RKO (cell line): ENCODE measurements at places on chromosomes 2 and 18.
A peak's percentile ranks its signal among the peaks of the same experiment; 100 is the strongest.

GRCh38 chr2:102159295-102159694 lies 16.7 kb downstream of the IL1R1 start:
- DNase-seq: no peak

GRCh38 chr2:64516651-64517510 lies 7.2 kb upstream of the AFTPH start:
- DNase-seq: no peak

DNA sequence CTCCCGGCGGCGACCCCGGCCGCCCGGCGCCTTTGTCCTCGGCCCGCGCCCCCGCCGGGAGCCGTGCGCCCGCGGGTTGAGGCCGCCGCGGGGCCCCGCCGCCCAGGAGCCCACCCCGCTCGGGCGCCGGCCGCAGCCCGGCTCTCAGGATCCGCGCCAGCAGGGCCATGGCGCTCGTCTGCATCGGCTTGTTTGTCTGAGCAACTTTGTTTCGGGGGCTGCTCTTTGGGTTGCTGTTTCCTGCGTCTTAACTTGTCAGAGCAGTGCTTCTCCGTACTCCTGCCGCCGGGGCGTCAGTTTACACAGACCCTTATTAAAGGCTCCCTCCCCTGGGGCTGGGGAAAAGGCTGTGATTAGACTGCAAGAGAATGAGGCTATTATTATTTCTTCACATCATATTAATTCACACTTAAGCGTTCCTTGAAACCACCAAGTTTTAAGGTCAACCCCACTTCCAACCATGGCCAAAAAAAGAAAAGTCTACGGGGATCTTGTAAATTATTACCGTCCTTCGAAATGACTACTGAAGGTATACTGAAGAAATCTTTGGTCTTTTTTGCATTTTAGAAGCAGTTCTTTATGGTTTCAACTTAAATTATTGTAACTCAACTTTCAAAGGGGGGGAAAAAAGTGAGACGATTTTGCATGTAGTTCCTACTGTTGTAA lies at the start of gene CYP27C1:
Gene CYP27C1, minus strand, starts transcription at position 198 of the 666 bp plus-strand sequence. Its CDS starts 29 bp downstream, at position 169.
- no peak for DNase-seq

GRCh38 chr2:218709908-218710307 lies 727 bp upstream of the TTLL4 start:
- no peak for DNase-seq

DNA sequence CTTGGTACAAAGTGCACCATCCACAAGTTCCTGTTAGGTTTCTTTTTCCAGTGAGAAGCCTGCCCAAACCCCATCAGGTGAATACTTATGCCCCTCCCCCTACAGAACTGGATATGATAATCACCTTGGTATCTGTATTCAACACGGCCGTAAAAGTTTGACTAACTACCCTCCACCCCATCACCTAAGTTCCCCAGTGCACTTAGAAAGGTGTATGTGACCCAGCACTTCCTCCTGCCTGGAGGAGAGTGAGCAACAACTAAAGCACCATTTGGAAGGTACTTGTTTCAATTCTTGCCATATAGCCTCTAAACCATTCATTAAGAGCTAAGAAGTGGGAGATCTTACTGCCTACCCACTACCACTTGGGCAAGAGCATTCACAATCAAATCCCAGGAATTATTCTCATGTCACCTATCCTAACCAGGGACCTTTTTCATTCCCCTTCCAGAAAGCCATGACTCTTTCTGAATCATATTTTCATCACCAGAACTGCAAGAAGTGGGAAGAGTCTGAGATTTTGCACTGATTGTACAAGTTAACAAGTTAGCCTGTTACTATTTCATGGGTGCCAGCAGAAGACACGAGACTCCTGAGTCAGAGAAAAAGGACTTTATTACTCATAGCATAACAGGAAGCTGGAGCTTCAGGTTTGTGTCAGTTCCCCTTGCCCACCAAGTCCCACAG lies 53.5 kb upstream of the NDUFV2 start:
- peak; percentile 82 for DNase-seq

DNA sequence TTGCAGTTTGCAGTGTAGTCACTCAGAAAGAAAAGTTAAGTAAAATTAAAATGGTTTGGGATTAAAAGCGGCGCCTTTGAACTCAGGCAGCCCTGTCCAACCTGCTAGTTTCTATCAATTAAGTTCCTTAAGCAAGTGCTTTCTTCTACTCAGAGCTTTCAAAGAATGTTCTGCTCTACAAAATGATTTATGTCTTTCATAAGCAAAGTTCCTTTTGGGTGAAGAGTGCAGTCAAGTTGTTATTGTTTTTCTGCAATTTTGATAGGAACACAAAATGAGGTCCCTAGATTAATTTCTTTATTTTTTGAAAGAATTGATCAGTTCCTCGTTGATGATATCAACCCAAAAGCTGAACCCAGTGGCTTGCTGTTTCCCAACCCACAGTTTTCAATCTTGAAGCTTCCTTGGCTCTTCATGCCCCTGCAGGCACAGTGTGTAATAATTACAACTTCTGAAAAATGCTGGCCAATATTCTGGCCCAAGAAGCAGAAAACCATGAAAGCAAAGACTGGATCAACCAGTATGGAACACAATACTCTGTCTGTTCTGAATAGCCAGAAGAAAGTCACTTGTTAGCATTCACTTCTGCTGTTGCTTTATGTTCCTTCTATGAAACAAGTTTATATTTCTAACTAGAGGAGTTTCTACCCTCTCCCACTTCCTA lies 89.1 kb downstream of the TGIF1 start:
- no peak for DNase-seq

- peak; percentile 86 for DNase-seq
Measured at GRCh38 chr18:12038639-12039539, 54.8 kb upstream of the ANKRD62 start.

- DNase-seq: no peak
Measured at GRCh38 chr2:188367164-188367563, 75.5 kb downstream of the GULP1 start.
